ENCODE measurements at places on chromosomes 5 and 9. TPM values are rescaled to one million over a fixed set of nuclear protein-coding genes. Genes with fewer than 3 reads are reported as not detected.
A peak's percentile ranks its signal among the peaks of the same experiment; 100 is the strongest.

Gene PCDHA5
- 0.81 TPM for total RNA-seq

Gene DAPK1
- total RNA-seq = 166 TPM

Gene CFAP157
- 1.0 TPM for total RNA-seq

Gene NAA35
- total RNA-seq = 17.9 TPM

Gene ZNF189
- 21.5 TPM for total RNA-seq

Gene CAMK2A
- not detected for total RNA-seq

DNA sequence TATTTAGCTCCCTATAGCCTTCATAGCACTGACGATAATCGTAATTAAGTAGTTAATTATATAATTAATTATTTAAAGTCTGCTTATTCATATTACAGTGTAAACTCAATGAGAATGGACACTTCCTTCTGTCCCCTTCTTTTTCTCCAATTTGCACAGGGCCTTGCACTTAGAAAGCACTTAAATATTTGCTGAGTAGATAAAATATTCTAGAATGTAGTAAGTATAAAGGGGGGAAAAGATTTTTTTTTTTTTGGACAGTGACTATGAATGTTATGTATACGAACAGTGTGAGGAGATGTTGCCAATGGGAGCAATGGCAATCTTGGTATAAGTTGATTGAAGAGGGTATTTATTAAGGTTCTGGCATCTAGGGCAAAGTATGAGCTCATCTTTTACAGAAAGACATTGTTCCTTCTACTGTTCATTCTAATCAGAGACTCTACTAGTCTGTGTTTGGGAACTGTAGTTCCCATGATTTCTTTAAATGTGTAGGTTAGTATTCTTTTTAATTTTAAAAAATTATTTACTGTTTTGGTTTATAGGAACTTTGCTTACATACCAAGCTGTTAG is 49.4 kb downstream of the YTHDC2 start:
- H3K27ac ChIP-seq = no peak overlapping the region
- H3K4me1 ChIP-seq = no peaks in the 10 kb centered on the region
- DNase-seq = no peak

DNA sequence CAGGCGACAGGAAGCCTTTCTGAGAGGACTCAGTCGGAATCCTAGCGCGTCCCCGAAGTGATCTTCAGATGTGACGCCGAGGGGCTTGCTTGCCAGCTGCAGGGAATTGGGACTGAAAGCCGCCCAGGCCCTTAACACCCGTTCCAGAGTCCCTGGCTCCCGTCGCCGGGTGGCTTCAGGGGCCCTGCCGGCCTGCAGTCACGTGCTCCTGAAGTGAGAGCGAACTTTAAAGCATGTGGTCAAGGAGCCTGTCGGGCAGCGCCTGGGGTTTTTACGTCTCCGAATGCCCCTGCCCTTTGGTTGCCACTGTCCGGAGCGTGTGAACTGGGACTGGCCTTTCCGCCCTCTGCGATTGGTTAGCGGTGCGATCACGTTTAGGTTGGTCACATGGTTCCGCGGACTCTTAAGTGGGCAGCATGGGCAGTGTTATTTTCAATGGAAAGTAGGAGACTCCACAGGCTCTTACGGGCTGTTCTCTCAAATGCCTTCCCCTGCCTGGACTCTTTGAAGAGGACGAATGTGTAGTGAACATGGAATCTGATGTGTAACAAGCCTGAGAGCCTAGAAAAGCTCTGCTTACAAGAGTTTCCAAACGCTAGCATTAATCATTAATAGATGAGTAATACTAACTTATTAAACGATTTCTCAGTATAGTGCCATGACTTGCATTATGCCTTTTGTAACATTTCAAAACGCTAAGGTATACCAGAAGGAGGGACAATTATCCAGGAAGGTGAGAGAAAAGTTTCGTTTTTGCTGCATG is 1.9 kb downstream of the VLDLR start:
- H3K4me1 ChIP-seq = peaks cover 29% of the 10 kb centered on the region
- peak; percentile 65 for DNase-seq

DNA sequence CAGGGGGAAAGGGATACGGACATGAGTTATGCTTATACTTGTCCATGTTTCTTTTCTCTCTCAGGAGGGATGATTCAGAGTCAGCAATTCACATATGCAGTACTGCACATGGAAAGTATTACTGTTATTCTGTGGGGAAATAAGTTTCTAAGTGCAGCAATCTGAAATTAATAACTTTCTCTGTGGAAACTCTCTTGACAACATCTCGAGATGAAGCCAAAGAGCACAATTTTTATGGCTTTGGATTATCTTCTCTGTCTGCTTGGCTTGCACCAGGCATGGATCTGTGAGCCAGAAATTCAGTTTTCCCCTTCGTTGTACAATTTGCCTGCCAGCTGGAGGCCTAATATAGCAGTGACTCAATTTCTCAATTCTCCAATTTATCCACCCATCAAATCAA is 2.5 kb upstream of the NDFIP1 start:
- no peak overlapping the region for H3K27ac ChIP-seq
- DNase-seq = no peak
- H3K4me1 ChIP-seq = peaks cover 23% of the 10 kb centered on the region
- H3K4me3 ChIP-seq = no peak overlapping the region

DNA sequence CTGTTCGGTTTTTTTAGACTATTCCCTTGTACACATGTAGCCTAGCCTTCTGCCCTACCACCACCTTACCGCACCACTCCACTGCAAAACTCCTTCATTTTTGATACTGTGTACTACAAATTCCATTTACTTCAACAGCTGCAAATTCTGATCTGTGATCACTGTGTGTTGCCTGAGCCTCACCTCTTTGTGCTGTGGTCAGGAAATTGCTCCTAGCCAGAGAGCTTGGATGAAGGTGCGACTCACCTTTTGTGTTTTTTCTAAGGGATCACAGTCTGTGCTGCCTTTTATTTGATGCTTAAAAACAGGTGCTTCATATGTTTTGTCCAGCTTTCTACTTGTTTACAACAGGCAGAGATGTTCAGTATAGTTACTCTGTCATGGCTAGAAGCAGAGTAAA is 31.5 kb downstream of the CSNK1G3 start:
- no peak overlapping the region for H3K27ac ChIP-seq
- peaks cover 22% of the 10 kb centered on the region for H3K4me1 ChIP-seq
- no peaks in the 10 kb centered on the region for H3K27me3 ChIP-seq
- DNase-seq = no peak

GRCh38 chr5:17305964-17306725 is 88.7 kb downstream of the BASP1 start:
- no peaks in the 10 kb centered on the region for H3K36me3 ChIP-seq
- no peaks in the 10 kb centered on the region for H3K27me3 ChIP-seq
- no peaks in the 10 kb centered on the region for H3K4me1 ChIP-seq
- no peak overlapping the region for H3K4me3 ChIP-seq
- no peak overlapping the region for H3K27ac ChIP-seq
- peak; percentile 26 for DNase-seq

GRCh38 chr5:59863777-59864176 is 29.7 kb downstream of the PDE4D start:
- H3K27me3 ChIP-seq = peaks cover 30% of the 10 kb centered on the region
- H3K4me1 ChIP-seq = no peaks in the 10 kb centered on the region
- no peak overlapping the region for H3K4me3 ChIP-seq
- H3K36me3 ChIP-seq = no peaks in the 10 kb centered on the region

DNA sequence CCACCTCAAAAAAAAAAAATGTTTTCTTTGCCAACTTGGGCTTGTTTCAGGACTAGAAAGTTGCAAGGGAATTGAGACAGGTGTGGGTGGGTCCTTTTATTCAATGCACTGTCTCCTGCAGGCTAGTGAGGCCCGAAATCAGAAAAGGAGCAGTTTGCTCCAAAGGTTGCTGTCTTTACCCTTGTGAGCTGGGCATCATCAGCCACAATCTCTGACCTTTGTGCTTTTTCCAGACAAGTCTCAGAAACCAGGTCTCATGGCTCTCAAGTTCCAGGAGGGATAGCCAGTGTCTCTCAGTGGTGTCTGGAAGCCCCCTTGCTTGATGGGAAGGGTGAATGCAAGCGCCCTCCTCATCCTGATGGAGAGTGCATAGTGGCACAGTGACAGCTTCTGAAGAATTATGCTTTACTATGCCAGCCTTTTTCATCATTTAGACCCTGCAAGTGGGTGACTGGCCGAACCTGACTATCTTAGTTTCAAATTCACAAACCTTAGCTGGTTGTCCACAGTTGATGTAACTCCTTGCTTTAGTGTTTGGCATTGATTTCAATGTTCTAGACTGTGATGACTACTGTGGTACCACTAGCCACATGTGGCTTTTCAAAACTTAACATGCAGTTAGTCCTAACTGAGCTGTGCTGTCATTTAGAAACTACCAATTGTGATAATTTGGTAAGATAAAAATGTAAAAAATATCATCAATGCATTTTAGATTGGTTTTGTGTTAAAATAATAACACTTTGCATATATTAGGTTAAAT is 468.6 kb downstream of the GADD45G start:
- DNase-seq = no peak
- no peak overlapping the region for H3K27ac ChIP-seq
- H3K4me1 ChIP-seq = no peaks in the 10 kb centered on the region
- H3K27me3 ChIP-seq = peaks cover 82% of the 10 kb centered on the region
- H3K36me3 ChIP-seq = no peaks in the 10 kb centered on the region

- no peak for DNase-seq
- H3K4me3 ChIP-seq = no peak overlapping the region
- no peak overlapping the region for H3K27ac ChIP-seq
Measured at GRCh38 chr5:174358276-174358675, 312.8 kb downstream of the NSG2 start.

DNA sequence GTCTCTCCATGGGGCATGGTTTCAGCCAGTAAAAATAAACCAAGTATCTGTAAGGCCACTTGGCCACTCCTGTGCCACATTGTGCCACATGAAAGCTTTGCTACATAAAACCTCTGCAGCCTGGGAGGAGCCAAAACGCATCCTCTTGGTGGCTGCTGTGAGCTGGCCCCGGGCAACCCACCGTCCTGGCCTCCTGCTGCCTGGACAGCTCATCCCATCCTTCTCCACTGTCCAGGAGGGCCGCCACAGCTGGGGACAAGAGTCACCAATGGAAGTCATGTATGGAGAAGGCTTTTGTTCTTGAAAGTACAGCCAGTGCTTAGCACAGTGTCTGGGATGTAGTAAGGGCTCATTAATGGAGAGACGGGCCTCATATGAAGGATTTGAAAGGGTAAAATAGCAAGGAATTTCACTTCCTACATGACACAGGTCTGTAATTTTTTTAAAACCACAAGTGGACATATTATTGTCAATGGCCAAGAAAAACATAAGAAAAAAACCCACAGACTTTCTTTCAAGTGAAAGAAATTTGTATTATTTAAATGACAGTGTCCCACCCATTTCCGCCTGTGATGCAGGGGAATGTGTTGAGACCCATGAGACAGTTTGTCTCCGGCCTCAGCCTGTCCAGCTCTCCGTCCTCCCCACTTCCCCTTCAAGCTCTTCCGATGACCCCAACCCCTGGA is 6.6 kb downstream of the PTGES start:
- no peaks in the 10 kb centered on the region for H3K36me3 ChIP-seq
- no peak for DNase-seq
- H3K27ac ChIP-seq = no peak overlapping the region
- H3K27me3 ChIP-seq = no peaks in the 10 kb centered on the region

- H3K27me3 ChIP-seq = peaks cover 90% of the 10 kb centered on the region
- peaks cover 5% of the 10 kb centered on the region for H3K36me3 ChIP-seq
- H3K4me1 ChIP-seq = no peaks in the 10 kb centered on the region
- H3K4me3 ChIP-seq = no peak overlapping the region
- DNase-seq = no peak
Measured at GRCh38 chr5:176771102-176771845, 39.1 kb upstream of the UNC5A start.
